Activated CD4-positive, alpha-beta memory T cell treated with anti-CD3 and anti-CD28 coated beads, Interleukin-2, amount 10 ng/mL, durations not matched to agents 7 days and 5 days (primary cell): ENCODE measurements at places on chromosomes 4 and X. TPM values are rescaled to one million over a fixed set of nuclear protein-coding genes. Genes with fewer than 3 reads are reported as not detected.

Gene SPARCL1
- not detected for total RNA-seq

GRCh38 chrX:118474586-118474985 lies 21.0 kb upstream of the DOCK11 start:
- no peak for DNase-seq

GRCh38 chrX:15200871-15201270 lies 69.0 kb downstream of the ASB9 start:
- DNase-seq, result no peak

Gene ARHGAP10
- total RNA-seq, result 22.2 TPM

GRCh38 chr4:65021149-65021548 lies 611.9 kb upstream of the TECRL start:
- no peak for DNase-seq

DNA sequence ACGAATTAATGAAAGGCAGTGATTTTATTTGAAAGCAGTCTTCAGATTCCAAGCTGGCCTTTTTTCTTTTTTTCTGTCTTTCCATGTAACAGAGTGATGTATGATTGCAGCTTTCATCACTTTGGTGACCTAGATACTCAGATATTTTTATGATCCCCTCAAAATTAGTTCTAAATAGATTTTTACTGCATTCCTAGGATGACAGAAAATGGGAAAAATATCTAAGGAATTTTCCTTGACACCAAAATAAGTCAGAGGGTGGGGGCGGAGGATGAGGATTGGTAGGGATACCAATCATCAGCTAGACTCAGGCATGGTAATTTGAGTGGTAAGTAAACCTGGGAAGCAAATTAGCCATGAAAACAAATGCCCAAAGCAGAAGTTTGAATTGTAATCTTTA lies 11.9 kb upstream of the HMGB2 start:
- DNase-seq, result no peak

DNA sequence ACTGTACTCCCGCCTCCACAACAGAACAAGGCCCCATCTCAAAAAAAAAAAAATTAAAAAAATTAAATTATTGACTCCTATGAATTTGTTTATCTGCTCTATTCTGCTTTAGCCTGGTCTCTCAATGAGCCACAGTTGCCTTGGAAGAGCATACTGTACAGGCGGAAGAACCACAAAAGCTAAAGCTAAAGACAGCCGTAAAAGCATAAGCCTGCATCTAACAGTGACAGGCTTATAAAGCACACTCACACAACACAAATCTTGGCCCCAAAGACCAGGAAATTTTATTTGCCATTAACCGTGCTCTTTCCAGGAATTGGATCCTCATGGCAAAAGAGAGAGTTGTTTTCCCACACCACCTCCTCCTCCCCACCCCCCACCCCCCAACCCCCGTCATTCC lies 53.5 kb upstream of the KLF3 start:
- no peak for DNase-seq

GRCh38 chrX:6851140-6851539 lies 296.4 kb upstream of the STS start:
- DNase-seq, result no peak

- DNase-seq, result no peak
These were observed 91.8 kb downstream of the STOX2 start for GRCh38 chr4:183996868-183997267.

- DNase-seq, result no peak
These were observed 99.3 kb upstream of the PRKG2 start for GRCh38 chr4:81314196-81314896.

DNA sequence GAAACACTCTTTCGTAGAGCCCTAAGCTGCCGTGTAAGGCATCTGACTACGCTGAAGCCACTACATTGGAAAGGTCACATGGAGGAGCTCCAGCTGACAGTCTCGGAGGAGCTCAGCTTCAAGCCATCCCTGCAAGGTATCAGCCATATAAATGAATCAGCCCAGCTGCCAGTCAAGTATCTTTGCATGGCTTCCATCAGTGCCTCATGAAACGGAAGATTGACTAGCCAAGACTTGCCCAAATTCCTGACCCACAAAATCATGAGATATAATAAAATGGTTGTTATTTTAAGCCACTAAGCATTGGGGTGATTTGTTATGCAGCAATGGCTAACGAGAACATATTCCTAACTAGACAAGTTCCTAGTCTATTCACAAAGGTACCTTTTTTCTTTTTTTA lies 104.1 kb upstream of the SCOC start:
- DNase-seq, result no peak

DNA sequence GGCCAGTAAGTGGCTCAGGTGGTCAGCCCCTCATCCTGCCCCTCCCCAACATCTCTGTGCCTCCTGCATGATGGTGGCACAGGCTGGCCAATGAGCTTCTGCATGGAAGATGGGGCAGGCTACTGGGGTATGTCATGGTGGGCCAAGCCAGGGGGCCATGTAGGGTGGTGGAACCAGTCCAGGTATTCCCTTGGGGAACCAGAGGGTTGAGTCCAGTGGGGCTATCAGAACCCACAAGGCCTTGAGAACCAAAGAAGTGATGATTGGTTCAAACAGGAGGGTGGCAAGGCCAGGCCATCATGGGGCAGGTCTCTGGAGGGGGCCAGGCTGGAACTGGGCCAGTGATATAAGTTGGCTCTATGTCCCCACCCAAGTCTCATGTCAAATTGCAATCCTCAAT lies 18.8 kb upstream of the PPP2R2C start:
- no peak for DNase-seq

- no peak for DNase-seq
These were observed 14.9 kb upstream of the TMPRSS11E start for GRCh38 chr4:68432320-68432719.

- no peak for DNase-seq
These were observed 360.9 kb downstream of the PPP3CA start for GRCh38 chr4:100986360-100986868.

GRCh38 chrX:139078342-139078741 lies 366.8 kb upstream of the FGF13 start:
- DNase-seq, result no peak

Gene TIGD4
- total RNA-seq, result 0.35 TPM

Gene LEF1
- total RNA-seq, result 68.2 TPM

DNA sequence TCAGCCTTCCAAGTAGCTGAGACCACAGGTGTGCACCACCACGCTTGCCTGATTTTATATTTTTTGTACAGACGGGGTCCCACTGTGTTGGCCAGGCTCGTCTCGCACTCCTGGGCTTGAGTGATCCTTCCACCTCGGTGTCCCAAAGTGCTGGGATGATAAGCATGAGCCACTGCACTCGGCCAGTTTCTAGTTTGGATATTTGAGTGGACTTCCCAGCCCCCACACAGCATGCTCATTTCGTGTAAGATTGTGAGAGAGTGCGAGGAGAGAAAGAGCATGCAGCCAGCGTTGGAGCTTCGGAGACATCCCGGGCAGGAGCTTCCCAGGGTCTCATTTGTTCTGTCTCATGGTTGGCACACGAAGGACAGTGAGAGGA lies 31.8 kb downstream of the ARSD start:
- DNase-seq, result no peak

DNA sequence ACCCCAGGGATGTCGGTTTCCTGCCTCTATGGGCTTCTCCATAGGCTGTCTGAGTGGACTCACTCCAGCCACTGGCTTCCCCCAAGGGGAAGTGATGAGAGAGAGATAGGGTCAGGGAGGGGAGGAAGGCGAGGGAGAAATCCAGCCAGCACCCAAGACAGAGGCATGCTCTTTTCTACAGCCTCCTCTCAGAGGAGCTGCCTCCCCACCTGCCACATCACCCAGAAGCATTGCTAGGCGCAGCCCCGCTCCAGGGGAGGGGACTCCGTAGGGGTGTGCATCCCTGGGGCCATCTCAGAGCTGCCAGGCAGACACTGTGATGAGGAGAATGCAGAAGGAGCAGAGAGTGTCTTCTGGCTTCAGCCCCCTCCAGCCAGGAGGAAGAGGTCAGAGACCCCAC lies 109.5 kb upstream of the NKX1-1 start:
- no peak for DNase-seq

DNA sequence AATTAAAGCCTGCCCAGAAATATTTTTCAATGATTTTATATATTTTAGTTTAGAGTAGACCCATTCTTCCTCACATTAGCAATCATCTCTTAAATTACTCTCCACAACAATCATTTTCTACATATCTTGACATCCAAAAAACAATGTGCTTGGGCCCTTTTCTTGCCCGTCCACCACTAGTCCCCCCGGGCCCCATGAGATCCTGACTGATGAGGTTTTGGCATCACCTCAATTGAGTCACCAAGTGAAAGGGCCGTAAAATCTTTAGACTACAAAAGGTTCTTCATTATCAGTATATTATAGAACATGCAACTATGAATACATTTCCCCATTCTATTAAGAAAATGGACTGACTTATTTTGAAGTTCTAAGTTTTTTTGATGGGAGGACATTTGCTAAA lies 4.0 kb upstream of the CDKL2 start:
- DNase-seq, result no peak

- no peak for DNase-seq
These were observed 116.9 kb downstream of the RASL11B start for GRCh38 chr4:52979020-52979419.

DNA sequence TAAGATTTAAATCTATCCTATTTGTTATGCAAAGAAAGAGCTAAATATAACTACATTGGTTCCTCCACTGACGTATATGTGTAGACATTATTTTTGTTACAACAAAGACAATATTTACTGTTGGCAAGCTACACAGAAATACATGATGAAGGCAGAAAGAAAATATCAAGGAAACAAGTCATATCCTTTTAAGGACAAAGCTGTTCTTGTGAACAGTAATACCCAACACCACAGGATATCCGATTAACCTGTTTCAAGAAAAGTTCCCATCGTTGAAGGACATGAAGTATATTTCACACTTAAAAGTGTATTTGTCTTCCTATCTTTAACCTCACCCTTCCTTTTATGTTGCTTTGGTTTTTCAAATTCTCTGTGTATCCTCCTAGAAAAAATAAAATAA lies 235.8 kb upstream of the AADAT start:
- DNase-seq, result no peak

DNA sequence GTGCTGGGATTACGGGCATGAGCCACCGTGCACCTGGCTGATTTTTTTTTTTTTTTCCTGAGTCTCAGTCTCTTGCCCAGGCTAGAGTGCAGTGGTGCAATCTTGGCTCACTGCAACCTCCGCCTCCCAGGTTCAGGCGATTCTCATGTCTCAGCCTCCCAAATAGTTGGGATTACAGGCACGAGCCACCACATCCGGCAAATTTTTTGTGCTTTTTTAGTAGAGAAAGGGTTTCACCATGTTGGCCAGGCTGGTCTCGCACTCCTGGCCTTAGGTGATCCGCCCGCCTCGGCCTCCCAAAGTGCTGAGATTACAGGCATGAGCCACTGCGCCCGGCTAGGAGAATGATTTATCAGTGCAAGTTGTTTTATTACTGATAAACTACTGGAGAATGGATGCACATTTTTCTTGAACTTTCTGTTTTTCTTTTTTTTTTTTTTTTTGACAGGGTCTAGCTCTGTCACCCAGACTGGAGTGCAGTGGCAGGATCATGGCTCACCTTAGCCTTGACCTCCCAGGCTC lies 39.7 kb upstream of the DHRSX start:
- no peak for DNase-seq

Gene GPR78
- 0.08 TPM for total RNA-seq

DNA sequence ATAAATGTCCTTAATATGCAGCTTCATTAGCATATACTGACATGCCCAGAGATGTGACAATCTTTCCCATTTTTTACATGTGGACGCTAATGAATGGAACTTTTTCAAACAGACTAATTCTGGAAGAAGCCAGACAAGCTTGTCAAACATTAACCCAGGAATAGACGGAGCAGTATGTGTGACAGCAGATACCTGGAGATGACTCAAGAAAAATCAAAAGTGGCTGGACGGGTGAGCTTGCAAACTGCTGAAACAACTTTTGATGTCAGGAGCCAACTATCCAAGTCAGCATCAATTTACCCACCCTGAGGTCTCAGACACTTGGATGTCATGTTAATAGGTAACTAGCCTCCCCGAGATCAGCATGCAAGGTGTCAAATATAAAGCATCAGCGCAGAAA lies 183.0 kb downstream of the PACRGL start:
- DNase-seq, result no peak

- DNase-seq, result peak; percentile 28
These were observed 929 bp downstream of the ZBTB33 start for GRCh38 chrX:120251471-120252011.

- DNase-seq, result no peak
These were observed 158.8 kb downstream of the ADGRA3 start for GRCh38 chr4:22356987-22357596.

DNA sequence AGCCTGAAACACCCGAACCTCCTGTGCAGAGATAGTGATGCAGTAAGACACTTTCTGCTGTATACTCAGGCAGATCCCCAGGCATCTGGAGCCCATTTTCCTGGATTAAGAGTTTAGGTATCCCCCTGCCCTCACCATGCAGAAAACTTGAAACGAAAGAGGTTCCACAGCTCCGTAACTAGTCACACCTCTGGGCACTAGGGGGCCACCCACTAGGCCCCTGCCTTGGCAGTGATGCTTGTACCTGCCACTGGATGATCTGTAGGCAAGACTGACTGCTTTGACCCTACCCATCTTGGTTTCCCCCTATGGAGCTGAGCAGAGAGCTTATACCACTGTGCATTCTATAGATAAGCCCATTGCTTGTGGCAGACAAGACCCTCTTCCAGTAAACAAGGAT lies 940.6 kb downstream of the PCDH19 start:
- DNase-seq, result no peak

DNA sequence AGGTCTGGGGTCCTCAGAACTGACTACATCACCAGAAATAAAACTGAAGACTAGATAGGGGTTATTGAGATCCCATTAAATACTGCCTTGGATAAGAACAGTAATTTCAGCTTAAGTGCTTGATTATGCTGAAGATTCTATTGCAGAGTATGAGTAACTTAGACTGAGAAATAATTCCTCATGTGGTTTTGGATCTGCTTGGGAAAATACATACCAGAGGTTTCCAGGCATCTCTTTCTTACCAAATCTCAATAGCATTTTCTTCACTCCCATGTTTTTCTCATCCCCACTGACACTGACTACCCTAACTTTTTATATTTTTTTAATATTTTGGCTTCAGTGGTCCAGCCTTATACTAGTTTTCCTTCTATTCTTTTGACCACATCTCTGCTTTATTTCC lies 92.0 kb upstream of the TEX13D start:
- DNase-seq, result no peak

Gene PROM1
- total RNA-seq, result not detected

Gene BEX5
- total RNA-seq, result 5.2 TPM

GRCh38 chr4:98546910-98547594 lies 111.4 kb downstream of the TSPAN5 start:
- no peak for DNase-seq

- DNase-seq, result no peak
These were observed 14.3 kb downstream of the ZRSR2 start for GRCh38 chrX:15804563-15804962.
